Activated CD4-positive, alpha-beta T cell treated with anti-CD3 and anti-CD28 coated beads, Interleukin-2, amount 10 ng/mL, durations not matched to agents 24 days and 14 days (primary cell): ENCODE measurements at places on chromosomes 5 and 9. TPM values are rescaled to one million over a fixed set of nuclear protein-coding genes. Genes with fewer than 3 reads are reported as not detected.

SLC36A1 gene
- total RNA-seq = 7.2 and 7.8 TPM in 2 replicates

ZNF782 gene
- 4.3 and 5.1 TPM in 2 replicates for total RNA-seq

SLCO6A1 gene
- not detected in 2 replicates for total RNA-seq

CYLC2 gene
- not detected in 2 replicates for total RNA-seq

FOXD4L5 gene
- total RNA-seq = 0.17 TPM in 1 of 2 replicates, not detected in the other

INSL6 gene
- not detected in 2 replicates for total RNA-seq

ANKRD34B gene
- total RNA-seq = not detected in 2 replicates

HSPA4 gene
- 267 and 270 TPM in 2 replicates for total RNA-seq

AJM1 gene
- 5.7 and 5.9 TPM in 2 replicates for total RNA-seq

GRCh38 chr9:127550751-127551150 is 61.3 kb upstream of the STXBP1 start:
- H3K27ac ChIP-seq = no peak overlapping the region
- no peak overlapping the region for H3K4me3 ChIP-seq

- no peak overlapping the region for H3K4me3 ChIP-seq
- H3K27me3 ChIP-seq = no peaks in the 10 kb centered on the region
- no peak for DNase-seq
- H3K36me3 ChIP-seq = no peaks in the 10 kb centered on the region
Observed at GRCh38 chr5:27814286-27814685, 775.9 kb upstream of the CDH9 start.

DNA sequence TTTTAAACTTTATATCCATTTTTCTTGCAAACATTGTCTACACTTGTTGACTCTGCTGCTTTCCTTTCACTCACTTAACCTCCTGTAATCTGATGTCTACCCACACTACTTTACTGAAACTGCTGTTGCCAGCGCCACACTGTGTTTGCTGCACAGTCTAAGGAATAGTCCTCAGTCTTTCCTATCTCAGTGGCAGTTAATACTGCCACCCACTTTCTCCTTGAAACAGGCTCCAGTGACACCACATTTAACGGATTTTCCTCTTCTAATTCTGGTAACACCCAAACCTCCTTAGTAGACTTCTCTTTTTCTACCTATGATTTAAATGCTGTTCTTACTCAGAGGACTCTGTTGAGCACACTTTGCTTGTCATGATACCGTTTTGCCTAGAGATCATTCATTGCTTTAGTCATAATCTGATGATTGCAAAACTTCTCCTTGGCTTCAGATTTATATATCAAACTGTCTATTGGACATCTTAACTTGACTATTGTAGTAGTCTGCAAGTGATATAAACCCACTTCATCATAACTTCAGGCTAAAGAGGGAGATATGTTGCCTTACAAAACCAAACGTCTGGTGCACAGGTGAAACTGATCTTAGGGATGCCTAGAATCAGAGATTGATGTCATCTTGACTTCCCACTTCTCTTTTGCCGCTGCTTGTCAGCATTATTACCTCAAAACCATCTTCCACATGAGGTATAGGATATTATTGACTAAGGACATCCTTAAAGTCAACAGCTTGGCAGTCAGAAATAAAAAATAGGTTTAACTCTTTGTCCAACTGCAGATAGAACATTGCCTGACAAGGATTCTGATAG is 94.1 kb downstream of the CDC42SE2 start:
- peak; percentile 80 for DNase-seq
- peaks cover 45% of the 10 kb centered on the region for H3K4me1 ChIP-seq
- H3K27me3 ChIP-seq = no peaks in the 10 kb centered on the region
- H3K36me3 ChIP-seq = peaks cover 32% of the 10 kb centered on the region

GRCh38 chr5:174317256-174317894 is 271.9 kb downstream of the NSG2 start:
- no peak for DNase-seq
- no peak overlapping the region for H3K4me3 ChIP-seq
- peaks cover 2% of the 10 kb centered on the region for H3K27me3 ChIP-seq
- H3K36me3 ChIP-seq = no peaks in the 10 kb centered on the region
- H3K4me1 ChIP-seq = no peaks in the 10 kb centered on the region
- H3K27ac ChIP-seq = no peak overlapping the region

DNA sequence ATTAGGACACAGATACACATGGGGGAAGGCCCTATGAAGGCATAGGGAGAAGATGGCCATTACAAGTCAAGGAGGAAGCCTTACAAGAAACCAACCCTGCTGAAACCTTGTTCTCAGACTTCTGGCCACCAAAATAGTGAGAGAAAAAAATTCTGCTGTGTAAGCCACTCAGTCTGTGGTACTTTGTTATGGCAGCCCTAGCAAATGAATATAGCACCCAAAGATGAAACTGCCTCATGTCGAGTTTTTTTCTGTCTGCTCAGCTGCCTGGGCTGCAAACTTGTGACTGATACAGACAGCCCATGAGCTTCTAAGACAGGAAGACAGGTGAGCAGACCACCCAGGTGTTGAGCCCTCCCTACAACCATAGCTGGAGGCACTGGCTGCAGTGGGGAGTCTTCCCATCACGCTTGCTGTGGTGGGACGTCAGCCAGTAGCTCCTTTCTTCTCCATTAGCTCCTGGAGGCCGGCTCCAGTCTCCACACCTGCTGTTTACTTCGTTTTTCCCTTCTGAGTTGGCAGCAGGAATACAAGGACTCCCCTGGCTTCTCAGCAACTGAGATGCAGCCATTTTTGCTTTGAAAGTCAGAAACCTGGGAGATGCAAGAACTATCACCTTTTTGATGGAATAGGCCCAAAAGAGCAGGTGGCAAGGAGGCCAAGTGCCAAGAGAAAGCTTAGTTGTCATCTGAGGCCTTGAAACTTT is 164.9 kb downstream of the SEMA6A start:
- H3K27ac ChIP-seq = no peak overlapping the region
- H3K4me1 ChIP-seq = no peaks in the 10 kb centered on the region
- no peak for DNase-seq
- no peak overlapping the region for H3K4me3 ChIP-seq
- no peaks in the 10 kb centered on the region for H3K36me3 ChIP-seq

- H3K4me1 ChIP-seq = peaks cover 9% of the 10 kb centered on the region
- H3K4me3 ChIP-seq = no peak overlapping the region
- H3K27me3 ChIP-seq = no peaks in the 10 kb centered on the region
- no peak for DNase-seq
- H3K27ac ChIP-seq = no peak overlapping the region
- H3K36me3 ChIP-seq = no peaks in the 10 kb centered on the region
Observed at GRCh38 chr9:123246534-123246933, 21.9 kb downstream of the STRBP start.

GRCh38 chr5:115274584-115274983 is 11.9 kb upstream of the PGGT1B start:
- H3K4me1 ChIP-seq = no peaks in the 10 kb centered on the region
- no peak overlapping the region for H3K4me3 ChIP-seq
- H3K27me3 ChIP-seq = peaks cover 15% of the 10 kb centered on the region
- no peaks in the 10 kb centered on the region for H3K36me3 ChIP-seq
- H3K27ac ChIP-seq = no peak overlapping the region

DNA sequence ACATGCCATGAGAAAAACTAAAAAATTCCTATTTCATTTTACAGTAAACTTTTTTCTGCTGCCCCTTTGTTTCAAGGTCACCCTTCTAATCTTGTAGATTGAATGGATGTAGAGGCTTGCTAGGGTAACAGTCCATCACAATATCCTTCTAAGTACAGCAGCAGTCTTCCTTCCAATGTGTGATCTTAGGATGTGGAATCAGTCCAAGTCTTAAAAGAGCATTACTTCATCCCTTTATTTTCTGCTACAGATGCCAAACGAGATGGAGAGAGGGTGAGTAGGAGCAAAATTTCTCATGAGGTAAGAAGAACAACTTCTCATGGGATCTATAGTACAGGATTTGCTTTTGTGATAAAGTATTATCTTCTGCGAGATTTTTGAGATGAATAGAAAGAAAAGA is 704 bp upstream of the IL33 start:
- no peaks in the 10 kb centered on the region for H3K4me1 ChIP-seq
- no peaks in the 10 kb centered on the region for H3K36me3 ChIP-seq
- peaks cover 16% of the 10 kb centered on the region for H3K27me3 ChIP-seq

GRCh38 chr5:81842795-81843398 is 92.0 kb upstream of the SSBP2 start:
- no peaks in the 10 kb centered on the region for H3K36me3 ChIP-seq
- H3K4me3 ChIP-seq = no peak overlapping the region
- peaks cover 4% of the 10 kb centered on the region for H3K27me3 ChIP-seq
- peak; percentile 30 for DNase-seq
- no peak overlapping the region for H3K27ac ChIP-seq

DNA sequence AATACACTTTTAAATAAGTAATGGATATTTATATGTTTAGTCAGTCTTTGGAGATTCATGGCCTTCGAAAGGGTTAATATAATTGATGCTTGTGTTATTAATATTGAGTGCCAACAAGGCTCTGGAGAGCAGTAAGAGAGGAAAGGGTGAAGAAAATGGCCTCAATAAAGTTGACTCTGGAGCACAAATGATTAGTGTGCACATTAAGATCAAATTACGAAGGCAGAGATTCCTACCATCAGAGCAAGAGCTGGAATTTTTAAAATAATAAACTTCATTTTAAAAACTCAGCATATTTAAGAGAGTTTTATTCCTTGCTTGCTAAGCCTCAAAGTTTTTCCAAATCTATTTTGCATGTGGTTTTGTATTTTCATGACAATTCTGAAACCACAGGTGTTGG is 14.8 kb downstream of the SLC44A1 start:
- H3K4me1 ChIP-seq = peaks cover 26% of the 10 kb centered on the region
- DNase-seq = no peak
- peaks cover 3% of the 10 kb centered on the region for H3K36me3 ChIP-seq
- H3K27me3 ChIP-seq = no peaks in the 10 kb centered on the region
- no peak overlapping the region for H3K4me3 ChIP-seq

- no peaks in the 10 kb centered on the region for H3K27me3 ChIP-seq
- H3K36me3 ChIP-seq = no peaks in the 10 kb centered on the region
- no peak for DNase-seq
- H3K4me3 ChIP-seq = no peak overlapping the region
Observed at GRCh38 chr5:9724707-9725106, 94.6 kb upstream of the TAS2R1 start.

GRCh38 chr5:122099060-122099790 is 21.2 kb upstream of the LOX start:
- H3K27ac ChIP-seq = no peak overlapping the region
- DNase-seq = no peak
- H3K4me1 ChIP-seq = no peaks in the 10 kb centered on the region
- H3K36me3 ChIP-seq = no peaks in the 10 kb centered on the region
- no peak overlapping the region for H3K4me3 ChIP-seq

GRCh38 chr9:129414377-129414992 is 206.4 kb downstream of the C9orf50 start:
- H3K4me1 ChIP-seq = peaks cover 19% of the 10 kb centered on the region
- peak overlapping the region; percentile 86 for H3K4me3 ChIP-seq
- peak; percentile 85 for DNase-seq
- H3K36me3 ChIP-seq = peaks cover 9% of the 10 kb centered on the region
